Large intestine (tissue), 12 donors: ENCODE measurements at places on chromosomes 16 and 17.
A peak's percentile ranks its signal among the peaks of the same experiment; 100 is the strongest.

- peak; percentile 68 for DNase-seq
- no peaks in the 10 kb centered on the region for H3K36me3 ChIP-seq
- peaks cover 2% of the 10 kb centered on the region for H3K4me1 ChIP-seq
- H3K27me3 ChIP-seq, result no peaks in the 10 kb centered on the region
These were observed 415 bp downstream of the ABCA5 start for GRCh38 chr17:69326377-69327059.

DNA sequence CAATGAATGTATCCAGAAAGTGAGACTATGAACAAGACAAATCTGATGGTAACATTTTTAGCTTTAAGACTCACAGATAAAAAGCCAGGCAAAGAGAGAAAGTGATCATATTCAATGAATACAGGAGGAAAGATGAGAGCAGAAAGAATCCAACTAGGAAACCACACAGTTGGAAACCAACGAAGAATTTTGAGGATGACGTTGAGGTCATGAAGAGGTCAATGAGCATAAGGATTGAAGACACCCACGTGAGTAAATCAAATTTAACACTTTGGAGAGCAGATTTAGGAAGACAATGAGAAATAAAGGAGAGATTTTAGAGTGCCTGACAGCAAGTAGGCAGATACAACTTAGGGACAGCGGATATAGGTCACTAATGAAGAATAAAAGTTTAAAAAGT is 948.1 kb downstream of the KCNJ2 start:
- no peaks in the 10 kb centered on the region for H3K36me3 ChIP-seq
- no peaks in the 10 kb centered on the region for H3K4me1 ChIP-seq
- no peak overlapping the region for H3K4me3 ChIP-seq
- no peak overlapping the region for H3K27ac ChIP-seq
- H3K27me3 ChIP-seq, result no peaks in the 10 kb centered on the region

- no peaks in the 10 kb centered on the region for H3K36me3 ChIP-seq
- no peaks in the 10 kb centered on the region for H3K27me3 ChIP-seq
- no peak overlapping the region for H3K27ac ChIP-seq
- no peaks in the 10 kb centered on the region for H3K4me1 ChIP-seq
These were observed 23.3 kb downstream of the NOS2 start for GRCh38 chr17:27776882-27777624.

- no peak overlapping the region for H3K4me3 ChIP-seq
- no peak overlapping the region for H3K27ac ChIP-seq
- DNase-seq, result peak; percentile 29
- H3K4me1 ChIP-seq, result no peaks in the 10 kb centered on the region
These were observed 108.1 kb downstream of the SNX11 start for GRCh38 chr17:48215583-48216139.

DNA sequence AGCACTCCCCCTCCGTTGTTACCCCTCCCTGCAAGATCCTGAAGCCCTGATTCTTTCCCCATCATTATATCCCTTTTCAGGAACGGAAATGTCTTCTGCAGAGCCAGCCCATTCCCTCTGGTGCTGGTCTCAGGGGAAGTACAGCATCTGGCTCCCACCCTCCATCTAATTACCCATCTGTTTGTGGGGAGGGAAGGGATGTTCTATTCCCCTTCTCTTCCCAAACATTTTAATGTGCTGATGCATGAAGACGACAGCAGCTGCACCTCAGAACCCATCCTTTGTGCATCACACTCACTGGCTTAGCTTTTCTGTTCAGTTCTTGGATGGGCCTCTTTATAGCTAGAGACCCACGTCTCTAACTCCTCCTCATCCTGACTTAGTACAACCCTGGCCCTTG is 367.2 kb downstream of the CDH13 start:
- H3K4me3 ChIP-seq, result no peak overlapping the region
- H3K36me3 ChIP-seq, result no peaks in the 10 kb centered on the region
- no peaks in the 10 kb centered on the region for H3K27me3 ChIP-seq
- peaks cover 28% of the 10 kb centered on the region for H3K4me1 ChIP-seq
- peak overlapping the region; percentile 86 for H3K27ac ChIP-seq

DNA sequence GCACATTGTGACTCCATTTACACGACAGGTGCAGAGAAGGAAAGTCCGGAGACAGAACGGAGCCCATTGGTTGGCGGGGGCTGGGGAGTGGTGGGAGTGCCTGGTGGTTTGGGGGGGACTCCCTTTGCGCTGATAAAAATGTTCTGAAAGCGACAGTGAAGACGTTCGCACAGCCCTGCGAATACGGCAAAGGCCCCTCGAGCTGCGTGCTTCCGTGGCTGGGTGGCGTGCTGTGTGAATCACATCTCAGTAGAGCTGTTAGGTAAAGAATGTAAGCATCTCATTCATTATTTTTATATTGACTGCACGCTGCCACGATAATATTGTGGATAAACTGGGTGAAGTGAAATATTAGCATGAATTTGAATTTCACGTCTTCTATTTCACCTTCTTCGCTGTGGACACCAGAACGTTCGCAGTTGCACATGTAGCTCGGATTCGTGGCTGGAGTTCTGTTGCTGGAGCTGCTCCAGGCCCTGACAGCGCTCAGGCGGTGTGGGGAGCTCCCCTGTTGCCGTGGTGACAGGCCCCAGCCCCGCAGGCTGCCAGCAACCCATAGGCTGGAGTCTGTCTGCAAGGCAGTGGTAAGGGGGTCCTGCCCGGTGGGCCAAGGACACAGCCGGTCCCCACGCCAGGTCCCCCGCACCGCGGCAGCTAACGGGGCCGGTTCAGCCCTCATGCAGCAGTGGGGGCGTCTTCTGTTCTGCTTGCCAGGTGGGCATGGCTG is 44.6 kb downstream of the SOX8 start:
- H3K4me1 ChIP-seq, result no peaks in the 10 kb centered on the region
- DNase-seq, result no peak
- H3K27me3 ChIP-seq, result peaks cover 12% of the 10 kb centered on the region
- no peaks in the 10 kb centered on the region for H3K36me3 ChIP-seq

GRCh38 chr16:72824027-72824426 is 223.9 kb downstream of the ZFHX3 start:
- no peak for DNase-seq
- no peak overlapping the region for H3K27ac ChIP-seq
- H3K4me1 ChIP-seq, result peaks cover 3% of the 10 kb centered on the region
- H3K27me3 ChIP-seq, result no peaks in the 10 kb centered on the region
- H3K4me3 ChIP-seq, result no peak overlapping the region

DNA sequence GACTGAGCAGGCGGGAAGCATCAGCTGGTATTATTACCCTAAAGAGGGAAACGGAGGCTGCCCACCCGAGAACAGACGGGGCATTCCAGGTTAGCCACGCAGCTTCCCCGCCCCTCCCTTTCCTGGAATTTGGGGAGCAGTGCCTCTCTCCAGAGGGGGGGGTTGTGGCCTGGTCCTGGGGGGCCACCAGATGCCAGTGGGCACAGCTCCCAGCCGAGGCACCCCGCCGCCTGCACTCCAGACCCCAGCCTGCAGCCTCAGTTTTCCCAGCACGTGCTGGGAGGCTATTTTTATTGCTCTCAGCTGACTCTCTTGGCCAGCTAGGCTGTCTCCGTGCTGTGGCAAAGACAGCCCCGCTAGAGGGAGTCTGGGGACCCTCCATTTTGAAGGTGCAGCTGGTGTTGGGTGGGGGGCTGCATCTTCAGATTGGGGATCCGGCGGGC is 62.7 kb upstream of the GSE1 start:
- no peaks in the 10 kb centered on the region for H3K27me3 ChIP-seq
- H3K4me3 ChIP-seq, result no peak overlapping the region
- H3K4me1 ChIP-seq, result peaks cover 12% of the 10 kb centered on the region

- peaks cover 13% of the 10 kb centered on the region for H3K27me3 ChIP-seq
- DNase-seq, result peak; percentile 72
- H3K4me1 ChIP-seq, result peaks cover 50% of the 10 kb centered on the region
- H3K27ac ChIP-seq, result peak overlapping the region; percentile 83
These were observed 1.1 kb upstream of the ACE start for GRCh38 chr17:63475491-63476412.

GRCh38 chr17:43330876-43331639 is 67.7 kb upstream of the ARL4D start:
- H3K4me3 ChIP-seq, result no peak overlapping the region
- no peak overlapping the region for H3K27ac ChIP-seq
- H3K36me3 ChIP-seq, result no peaks in the 10 kb centered on the region
- DNase-seq, result no peak
- no peaks in the 10 kb centered on the region for H3K4me1 ChIP-seq

GRCh38 chr16:47574091-47575054 is 113.2 kb downstream of the PHKB start:
- no peak overlapping the region for H3K27ac ChIP-seq
- no peaks in the 10 kb centered on the region for H3K4me1 ChIP-seq
- no peaks in the 10 kb centered on the region for H3K27me3 ChIP-seq
- H3K4me3 ChIP-seq, result no peak overlapping the region
- DNase-seq, result no peak
- H3K36me3 ChIP-seq, result peaks cover 14% of the 10 kb centered on the region

GRCh38 chr16:81774348-81774747 is 4.7 kb upstream of the PLCG2 start:
- H3K27me3 ChIP-seq, result peaks cover 8% of the 10 kb centered on the region
- H3K4me3 ChIP-seq, result no peak overlapping the region
- DNase-seq, result no peak
- no peak overlapping the region for H3K27ac ChIP-seq
- H3K36me3 ChIP-seq, result no peaks in the 10 kb centered on the region
- peaks cover 5% of the 10 kb centered on the region for H3K4me1 ChIP-seq

- DNase-seq, result no peak
- H3K4me1 ChIP-seq, result peaks cover 12% of the 10 kb centered on the region
- H3K36me3 ChIP-seq, result no peaks in the 10 kb centered on the region
- no peak overlapping the region for H3K27ac ChIP-seq
These were observed 132.0 kb downstream of the MRTFB start for GRCh38 chr16:14203166-14203565.

DNA sequence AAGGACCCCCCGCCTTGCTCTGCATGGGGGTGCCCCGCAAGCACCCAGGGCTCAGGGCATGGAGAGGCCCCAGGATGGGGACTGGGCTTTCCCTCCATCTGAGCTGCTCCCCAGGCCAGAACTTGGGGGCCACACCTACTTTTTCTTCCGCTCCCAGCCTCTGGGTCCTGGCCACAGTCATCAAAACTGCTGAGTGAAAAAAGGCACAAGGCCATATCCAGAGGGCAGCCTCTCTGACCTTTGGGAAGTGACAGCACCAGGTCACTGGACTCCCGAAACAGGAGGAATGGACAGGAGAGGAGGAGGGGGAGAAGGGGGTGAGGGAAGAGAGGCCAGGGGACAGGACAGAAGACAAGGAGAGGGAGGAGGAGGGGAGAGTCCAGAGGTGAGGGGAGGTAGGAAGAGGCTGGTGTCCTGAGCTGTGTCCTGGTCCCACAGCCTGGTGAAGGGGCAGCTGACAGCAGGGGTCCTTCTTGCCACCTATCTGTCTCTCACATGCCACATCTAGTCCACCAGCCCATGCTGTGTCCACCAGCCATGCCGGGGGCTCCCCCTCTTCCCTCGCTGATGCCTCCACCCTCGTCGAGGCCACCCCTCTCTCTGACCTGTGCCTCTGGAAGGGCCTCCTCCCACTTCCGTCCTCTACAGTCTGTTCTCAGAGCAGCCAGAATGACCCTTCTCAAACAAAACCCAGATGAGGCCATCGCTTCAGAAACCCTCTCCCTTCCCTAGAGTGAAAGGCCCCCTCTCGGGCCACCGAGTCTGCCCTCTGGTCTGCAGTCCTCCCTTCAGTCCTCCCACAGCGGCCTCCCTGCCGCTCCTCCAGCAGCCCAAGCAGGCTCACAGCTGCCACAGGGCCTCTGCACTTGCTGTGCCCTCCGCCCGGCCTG is 73.9 kb upstream of the TOB1 start:
- DNase-seq, result no peak
- H3K27ac ChIP-seq, result no peak overlapping the region
- no peaks in the 10 kb centered on the region for H3K27me3 ChIP-seq
- H3K4me3 ChIP-seq, result no peak overlapping the region
- peaks cover 49% of the 10 kb centered on the region for H3K4me1 ChIP-seq
